ENCODE measurements at places on chromosomes 6 and 20.

DNA sequence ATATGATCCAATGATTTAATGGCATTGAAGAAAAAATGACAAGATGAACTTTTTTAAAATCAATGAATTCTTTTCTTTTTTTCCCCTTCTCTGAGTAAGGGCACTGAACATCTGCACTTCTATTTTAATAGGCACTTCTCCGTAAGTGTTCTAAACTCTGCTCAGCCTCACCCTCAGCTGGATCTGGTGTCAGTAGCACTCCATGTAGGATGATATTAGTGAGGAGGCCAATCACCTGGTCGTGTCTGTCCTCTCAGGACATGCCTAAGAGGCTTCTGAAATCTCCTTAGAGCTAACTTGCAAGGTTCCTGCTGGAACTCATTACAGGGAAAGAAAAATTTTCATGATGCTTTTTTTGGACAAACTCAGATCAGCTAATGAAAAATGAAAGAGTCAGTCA is 148.6 kb upstream of the MLIP start:
- DNase-seq, result no peak

DNA sequence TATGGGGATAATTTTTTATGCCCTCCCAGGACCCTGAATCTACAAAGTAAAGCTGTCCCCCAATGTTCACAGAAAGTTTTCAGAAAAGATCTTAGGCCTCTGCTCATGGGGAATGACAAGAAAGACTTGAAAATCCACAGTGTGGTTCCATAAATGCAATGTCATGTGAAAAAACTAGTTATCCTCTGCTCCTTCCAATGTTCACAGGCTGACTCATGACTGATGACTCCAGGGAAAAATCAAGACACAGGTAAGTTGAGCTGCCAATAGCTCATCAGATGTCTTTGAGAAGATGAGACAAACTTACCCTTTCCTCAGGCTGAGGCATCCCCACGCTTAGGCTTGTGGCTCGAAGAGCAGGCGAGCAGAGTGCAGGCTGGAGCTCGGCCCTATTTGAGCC is 14.8 kb upstream of the BCLAF1 start:
- DNase-seq, result no peak

- DNase-seq, result no peak
Observed at GRCh38 chr6:147205690-147206600, 1.7 kb downstream of the STXBP5 start.

DNA sequence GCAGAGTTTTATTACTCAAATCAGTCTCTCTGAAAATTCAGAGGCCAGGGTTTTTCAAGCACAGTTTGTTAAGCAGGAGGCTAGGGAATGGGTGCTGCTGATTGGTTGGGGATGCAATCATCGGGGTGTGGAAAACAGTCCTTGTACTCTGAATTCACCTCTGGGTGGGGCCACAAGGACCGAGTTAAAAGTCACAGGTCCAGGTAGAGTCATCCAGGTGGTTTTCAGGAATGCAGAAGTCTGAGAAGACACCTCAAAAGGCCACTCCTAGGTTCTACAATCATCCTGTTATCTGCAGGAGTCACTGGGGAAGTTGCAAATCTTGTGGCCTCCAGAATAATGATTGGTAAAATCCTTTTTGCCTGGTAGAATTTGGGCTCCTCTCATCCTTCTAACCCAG is 371.2 kb upstream of the SULF2 start:
- DNase-seq, result no peak

- no peak for DNase-seq
Observed at GRCh38 chr20:24638591-24639548, 169.4 kb downstream of the SYNDIG1 start.

- no peak for DNase-seq
Observed at GRCh38 chr6:108797951-108798669, 50.1 kb upstream of the ARMC2 start.

Data from stimulated activated CD8-positive, alpha-beta memory T cell treated with anti-CD3 and anti-CD28 coated beads, Interleukin-4, amount 100 ng/mL, for 4 hours (primary cell).